ENCODE measurements at places on chromosomes 13 and 19.

GRCh38 chr19:4732680-4733114 is 9.1 kb upstream of the DPP9 start:
- no peak for DNase-seq

GRCh38 chr13:72760189-72760588 is 21.5 kb downstream of the DIS3 start:
- DNase-seq, result no peak

DNA sequence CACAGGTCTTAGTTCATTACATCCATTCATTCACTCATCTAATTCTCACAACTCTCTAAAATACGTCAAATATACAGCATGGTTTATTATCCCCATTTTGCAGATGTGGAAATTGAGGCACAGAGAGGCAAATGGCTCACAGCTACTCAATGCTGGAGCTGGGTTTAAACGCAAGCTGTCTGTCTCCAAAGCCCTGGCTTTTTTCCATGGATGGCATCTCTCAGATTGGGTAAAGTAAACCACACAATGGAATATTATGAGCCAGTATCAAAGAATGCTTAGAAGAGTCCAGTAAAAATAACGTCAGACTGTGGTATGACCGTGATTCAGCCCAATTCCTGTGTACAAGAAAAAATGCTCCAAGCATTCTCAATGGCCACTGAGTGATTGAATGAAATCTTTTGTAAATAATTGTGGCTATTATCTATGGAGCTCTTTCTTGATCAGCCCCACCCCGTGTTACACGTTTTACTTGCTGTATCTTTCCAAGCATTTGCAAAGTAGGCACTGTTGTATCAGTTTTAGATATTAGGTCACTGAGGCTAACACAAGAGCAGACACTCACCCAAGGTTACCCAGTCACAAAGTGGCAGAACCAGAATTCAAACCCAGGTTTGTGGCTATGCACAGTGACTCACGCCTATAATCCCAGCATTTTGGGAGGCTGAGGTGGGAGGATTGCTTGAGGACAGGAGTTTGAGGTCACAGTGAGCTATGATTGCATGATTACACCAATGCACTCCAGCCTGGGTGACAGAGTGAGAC is 5.5 kb upstream of the ACP7 start:
- DNase-seq, result no peak

DNA sequence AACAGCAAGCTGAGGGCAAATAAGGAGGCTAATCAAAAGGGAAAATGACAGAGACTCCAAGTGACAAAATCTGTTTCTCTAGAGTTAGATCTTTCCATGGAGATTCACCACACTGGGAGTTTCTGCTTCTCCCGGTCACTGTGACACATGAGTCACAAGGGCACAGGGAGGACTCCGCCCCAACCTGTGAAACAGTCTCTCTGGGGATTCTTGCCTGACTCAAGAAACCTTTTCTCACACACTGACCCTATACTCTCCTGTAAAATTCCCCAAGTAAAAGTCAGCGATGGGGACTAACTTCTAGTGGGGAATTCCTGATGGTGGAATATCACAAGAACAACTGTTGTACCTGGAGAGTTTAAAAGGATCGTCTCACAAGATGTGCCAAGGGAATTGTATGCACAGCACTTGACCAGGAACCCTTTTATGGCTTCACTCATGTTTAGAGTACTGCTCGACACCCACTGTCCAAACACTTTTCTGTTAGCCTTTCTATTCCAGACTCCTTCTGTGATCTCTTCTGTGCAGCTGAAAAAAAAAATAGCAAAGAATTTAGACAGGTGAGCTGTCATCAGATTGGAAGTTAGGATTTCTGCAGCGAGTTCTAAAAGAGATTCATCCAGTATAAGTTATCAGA is 46.8 kb upstream of the URAD start:
- DNase-seq, result no peak

GRCh38 chr13:25752957-25753551 is 298.8 kb downstream of the SHISA2 start:
- DNase-seq, result no peak

DNA sequence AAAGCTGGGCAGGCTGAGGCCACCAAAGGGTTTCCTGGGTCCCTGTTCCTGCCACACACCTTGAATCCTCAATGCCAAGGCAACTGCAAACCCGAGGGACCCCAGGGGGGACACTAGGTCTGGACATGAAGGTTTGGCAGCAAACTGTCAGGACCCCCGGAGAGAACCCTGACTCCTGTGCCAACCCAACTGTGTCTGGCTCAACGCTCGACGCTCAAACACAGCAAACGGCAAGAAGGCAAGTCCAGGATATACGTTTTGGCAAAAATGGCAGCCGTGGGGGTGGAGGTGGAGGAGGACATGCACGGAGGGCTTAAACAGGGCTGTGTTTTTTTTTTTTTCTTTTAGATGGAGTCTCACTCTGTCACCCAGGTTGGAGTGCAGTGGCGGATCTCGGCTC is 73.0 kb downstream of the GADD45B start:
- DNase-seq, result no peak

- no peak for DNase-seq
These were observed 66.3 kb upstream of the UFM1 start for GRCh38 chr13:38283346-38283745.

DNA sequence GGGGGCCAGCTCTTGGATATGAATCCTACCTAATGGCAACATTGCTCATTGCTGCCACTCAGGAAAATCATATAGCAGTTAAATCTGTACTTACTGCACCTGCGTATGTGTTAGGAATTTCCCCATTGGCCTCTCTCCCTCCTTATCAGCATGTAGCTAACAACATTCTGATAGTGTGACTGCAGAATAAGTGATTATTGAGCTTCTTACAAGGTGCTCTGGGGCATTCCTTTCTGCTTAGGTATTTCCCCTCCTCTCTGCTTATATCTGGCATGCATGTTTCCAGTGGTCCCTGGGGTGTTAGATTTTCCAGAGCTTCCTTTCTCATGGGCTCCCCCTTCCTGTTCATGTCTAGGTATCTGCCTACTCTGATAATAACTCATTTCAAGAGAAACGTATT is 414.1 kb upstream of the SLITRK1 start:
- no peak for DNase-seq

DNA sequence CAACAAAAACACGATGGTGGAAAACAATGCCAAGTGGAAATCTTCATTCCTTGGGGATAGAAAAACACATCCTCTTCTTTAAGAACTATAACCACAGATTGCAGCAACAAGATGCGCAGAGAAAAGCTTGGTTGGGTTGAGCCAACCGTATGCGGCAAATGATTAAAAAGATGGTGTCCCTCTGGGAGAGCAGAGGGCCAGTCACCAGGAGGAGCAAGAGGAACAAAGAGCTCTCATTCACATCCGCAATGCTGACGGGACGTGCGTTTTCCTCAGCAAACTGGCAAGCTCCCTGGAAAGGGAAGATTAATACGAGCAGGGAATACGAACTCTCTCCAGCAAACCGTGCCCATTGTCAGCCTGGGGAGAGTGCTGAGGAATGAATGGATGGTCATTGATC is 141.6 kb downstream of the KATNAL1 start:
- no peak for DNase-seq

DNA sequence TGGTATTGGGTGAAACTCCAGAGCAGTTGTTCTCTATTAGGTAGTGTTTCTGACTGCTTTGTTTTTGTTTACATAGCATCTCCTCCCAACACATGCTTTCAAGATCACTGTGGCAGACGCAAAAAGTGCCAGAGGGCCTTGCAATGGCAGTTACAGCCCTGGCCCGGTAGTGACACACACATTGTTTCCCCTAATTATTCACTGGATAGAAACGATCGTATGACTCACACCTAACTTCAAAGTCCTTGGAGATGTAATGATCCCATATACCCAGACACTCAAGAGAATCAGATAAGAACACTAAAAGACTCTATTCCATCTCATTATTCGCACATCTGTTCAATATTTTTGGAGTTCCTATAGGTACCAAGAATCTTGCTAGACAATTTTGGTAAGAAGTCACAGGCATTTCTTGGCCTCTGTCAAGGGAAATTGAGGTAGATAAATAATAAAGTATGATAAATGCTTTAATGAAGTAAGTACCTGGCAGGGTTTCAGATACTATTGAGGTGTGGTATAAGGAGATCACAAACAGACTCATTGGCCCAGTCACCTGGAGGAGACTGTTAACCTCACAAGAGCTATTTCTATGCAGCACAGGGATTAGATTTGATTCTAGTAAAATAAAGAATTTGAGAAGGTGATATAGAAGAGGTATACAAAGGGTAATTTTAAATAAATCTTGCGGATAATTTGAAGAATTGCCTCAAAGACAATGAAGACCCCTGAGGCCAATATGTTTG is 485.3 kb downstream of the SLITRK6 start:
- no peak for DNase-seq

GRCh38 chr19:39160523-39160861 is 34.9 kb downstream of the PAK4 start:
- no peak for DNase-seq

DNA sequence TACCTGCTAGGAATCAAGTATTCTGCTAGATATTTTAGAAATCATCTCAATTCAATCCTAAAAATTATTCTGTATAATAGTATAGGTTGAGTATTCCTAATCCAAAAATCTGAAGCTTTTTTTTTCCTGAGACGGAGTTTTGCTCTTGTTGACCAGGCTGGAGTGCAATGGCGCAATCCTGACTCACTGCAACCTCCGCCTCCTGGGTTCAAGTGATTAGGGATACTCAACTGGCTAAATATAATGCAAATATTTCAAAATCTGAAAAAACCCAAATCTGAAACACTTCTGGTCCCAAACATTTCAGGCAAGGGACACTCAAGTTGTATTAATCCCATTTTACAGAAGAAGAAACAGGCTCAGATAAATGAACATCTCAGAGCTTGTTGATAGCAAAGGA is 17.2 kb upstream of the USPL1 start:
- no peak for DNase-seq

- DNase-seq, result no peak
These were observed 887 bp downstream of the SIPA1L3 start for GRCh38 chr19:37907735-37908455.

DNA sequence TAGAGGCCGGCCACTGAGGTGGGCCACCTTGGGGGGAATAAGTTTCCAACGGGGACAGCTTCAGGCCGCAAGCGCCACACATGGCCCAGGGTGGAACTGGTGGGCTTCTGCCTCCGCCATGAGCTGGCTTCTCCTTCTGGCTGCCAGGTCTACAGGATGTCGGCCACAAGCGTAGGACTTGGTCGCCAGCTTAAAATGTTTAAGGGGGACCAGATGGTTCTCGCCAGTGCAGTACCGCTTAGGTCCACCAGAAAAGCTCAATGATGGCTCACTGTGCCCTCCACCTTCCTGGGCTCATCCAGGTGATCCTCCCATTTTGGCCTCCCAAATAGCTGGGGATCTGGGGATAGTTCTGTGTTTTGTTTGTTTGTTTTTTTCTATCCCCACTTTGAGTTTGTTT is 38.7 kb upstream of the ZNF254 start:
- no peak for DNase-seq

GRCh38 chr19:1001538-1002166 is 1.4 kb downstream of the GRIN3B start:
- no peak for DNase-seq

GRCh38 chr13:106619688-106620555 is 52.0 kb upstream of the ARGLU1 start:
- no peak for DNase-seq

DNA sequence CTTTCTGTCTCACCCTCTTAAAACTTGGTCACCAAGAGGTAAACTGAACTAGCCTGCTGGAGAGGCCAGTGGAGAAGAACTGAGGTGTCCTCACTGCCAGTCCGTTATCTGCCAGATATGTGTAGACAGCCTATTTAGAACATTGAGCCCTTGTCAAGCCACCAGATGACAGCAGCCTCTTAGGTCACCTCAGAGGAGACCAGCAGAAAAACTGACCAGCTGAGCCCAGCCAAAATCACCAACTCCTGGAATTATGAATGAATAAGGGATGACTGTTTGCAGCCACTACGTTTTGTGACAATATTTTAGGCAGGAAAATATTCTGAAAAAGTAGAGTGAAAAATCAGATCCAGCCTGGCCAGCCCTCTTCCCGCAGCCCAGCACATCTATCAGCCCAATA is 513.9 kb downstream of the DCT start:
- DNase-seq, result no peak

GRCh38 chr13:49643035-49643646 is 14.8 kb downstream of the ARL11 start:
- DNase-seq, result no peak

DNA sequence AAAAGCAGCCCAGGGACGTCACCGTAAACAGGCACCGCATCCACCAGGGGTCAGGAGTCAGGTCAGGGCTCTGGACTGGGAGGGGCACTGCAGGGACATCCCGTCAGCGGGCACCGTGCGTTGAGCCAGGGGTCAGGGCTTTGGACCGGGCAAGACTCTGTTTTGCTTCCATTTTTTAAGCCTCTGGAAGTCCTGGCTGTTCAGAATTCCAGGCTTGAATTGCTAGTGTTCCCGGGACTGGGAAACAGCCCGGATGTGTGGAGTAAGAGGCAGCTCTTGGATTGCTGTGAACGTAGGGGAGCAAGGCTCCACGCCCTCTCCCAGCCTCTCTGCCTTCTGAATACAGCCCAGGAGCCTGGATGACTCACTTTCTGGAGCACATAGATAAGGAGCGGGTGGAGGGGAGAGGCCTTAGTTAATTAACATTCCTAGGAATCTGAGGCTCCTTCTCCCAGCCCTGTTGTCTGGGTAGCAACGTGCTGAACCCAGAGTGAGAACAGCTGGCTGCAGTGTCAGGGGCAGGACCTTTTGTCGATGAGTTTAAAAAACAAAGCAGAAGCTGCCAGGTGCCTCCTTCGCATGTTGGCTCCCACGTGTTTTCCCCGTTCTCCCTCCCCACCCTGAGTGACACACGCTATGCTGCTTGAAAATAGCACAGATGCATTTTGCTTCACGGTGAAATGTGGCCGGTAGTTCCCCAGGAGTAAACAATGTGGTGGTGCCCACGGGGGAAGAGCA is 21.9 kb downstream of the ATP11A start:
- DNase-seq, result no peak

- no peak for DNase-seq
These were observed 69.9 kb downstream of the SLAIN1 start for GRCh38 chr13:77767413-77767812.

GRCh38 chr13:100476963-100477362 is 111.6 kb downstream of the GGACT start:
- no peak for DNase-seq

DNA sequence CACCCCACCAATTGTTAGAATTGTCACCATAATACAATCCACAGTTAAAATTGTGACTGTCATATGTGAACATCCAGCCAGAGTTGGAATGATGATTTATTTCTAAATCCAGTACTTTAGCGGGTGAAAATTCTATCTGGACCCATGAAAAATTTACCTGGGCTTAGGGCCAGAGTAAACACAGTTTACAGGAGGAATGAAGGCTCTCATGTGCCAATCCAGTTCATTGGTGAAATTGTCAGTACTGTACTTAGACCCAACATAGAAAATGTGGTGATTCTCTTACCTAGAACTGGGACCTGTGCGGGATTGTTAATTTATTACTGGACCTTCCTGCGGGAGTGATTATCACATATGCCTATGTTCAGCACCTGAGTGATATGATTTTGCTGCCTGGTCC is 27.3 kb upstream of the ZNF681 start:
- DNase-seq, result no peak
